ENCODE measurements at places on chromosomes 2 and 18.

GRCh38 chr2:74540291-74540690 is 10.6 kb downstream of the HTRA2 start:
- no peak for DNase-seq

DNA sequence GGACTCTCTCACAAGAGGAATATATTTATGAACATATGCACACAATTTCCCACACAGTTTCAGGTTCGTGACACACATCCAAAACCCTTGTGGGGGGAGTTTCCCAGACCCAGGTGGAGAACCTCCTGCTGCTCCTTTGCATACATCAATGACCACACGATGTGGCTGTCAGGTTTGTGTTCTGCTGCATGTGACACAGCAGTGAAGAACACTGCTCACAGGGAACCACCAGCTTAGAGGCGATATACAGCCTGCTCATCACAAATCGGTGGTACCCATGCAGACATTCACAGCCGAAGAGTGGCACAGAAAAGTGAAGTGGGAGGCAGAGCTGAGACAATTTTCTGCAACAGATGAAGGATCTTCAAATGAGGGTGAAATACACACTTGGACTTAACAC is 175.6 kb upstream of the ZFP36L2 start:
- no peak for DNase-seq

- no peak for DNase-seq
These were observed 431.6 kb downstream of the METTL4 start for GRCh38 chr18:2139691-2140090.

GRCh38 chr2:174868878-174869277 is 104.6 kb upstream of the CHRNA1 start:
- no peak for DNase-seq
